Cardiac muscle cell (in vitro differentiated cells and primary cell): ENCODE measurements at places on chromosomes 7 and 10.

- no peak for DNase-seq
These were observed 295.9 kb downstream of the TFEC start for GRCh38 chr7:115734641-115735040.

GRCh38 chr7:84228526-84228925 lies 33.9 kb upstream of the SEMA3A start:
- no peak for DNase-seq

DNA sequence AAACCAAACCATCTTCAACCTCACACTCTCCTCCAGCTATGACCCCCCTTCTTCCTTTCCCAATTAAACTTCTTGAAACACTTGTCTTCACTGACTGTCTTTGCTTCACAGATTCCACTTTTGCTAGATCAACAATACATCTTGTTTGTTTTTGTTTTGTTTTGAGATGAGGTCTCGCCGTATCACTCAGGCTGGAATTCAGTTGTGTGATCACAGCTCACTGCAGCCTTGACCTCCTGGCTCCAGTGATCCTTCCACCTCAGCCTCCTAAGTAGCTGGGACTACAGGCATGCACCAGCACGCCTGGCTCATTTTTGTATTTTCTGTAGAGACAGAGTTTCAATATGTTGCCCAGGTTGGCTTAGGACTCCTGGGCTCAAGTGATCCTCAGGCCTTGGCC lies 59.7 kb downstream of the HIP1 start:
- no peak for DNase-seq

DNA sequence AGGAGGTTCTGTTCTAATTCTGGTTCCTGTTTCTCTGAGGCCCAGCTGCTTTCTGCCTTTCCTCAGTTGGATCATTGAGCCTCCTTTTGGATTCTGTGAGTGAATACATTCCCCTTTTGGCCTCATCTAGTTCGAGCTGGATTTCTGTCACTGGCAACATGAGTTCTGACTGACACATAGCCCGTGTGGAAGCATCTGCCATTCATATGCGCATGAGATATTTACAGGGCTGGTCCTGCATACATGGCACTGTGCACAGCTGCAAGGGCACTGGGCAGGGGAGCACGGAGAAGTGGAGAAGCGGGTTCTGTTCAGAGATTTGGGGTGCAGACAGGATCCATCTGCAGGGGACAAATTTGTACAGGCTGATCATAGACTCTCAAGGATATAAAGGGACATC lies 352.8 kb downstream of the RPS24 start:
- DNase-seq, result no peak

DNA sequence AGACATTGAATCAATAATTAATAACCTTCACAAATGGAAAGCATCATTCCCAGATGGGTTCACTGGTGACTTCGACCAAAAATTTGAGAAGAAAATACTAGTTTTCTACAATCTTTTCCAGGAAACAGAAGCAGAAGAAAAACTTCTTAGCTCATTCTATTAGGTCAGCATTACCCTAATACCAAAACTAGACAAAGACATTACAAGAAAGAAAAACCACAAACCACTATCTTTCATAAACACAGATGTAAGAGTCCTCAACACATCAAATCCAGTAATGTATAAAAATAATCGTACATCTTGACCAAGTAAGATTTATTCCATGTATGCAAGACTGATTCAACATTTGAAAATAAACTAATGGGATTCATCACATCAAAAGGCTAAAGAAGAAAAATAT lies 64.0 kb upstream of the CDK1 start:
- no peak for DNase-seq

- DNase-seq, result no peak
These were observed 14.6 kb upstream of the C10orf53 start for GRCh38 chr10:49664842-49665355.

- no peak for DNase-seq
These were observed 105.1 kb upstream of the TCF7L2 start for GRCh38 chr10:112844681-112845544.
